ENCODE measurements at places on chromosomes 2 and 18.

DNA sequence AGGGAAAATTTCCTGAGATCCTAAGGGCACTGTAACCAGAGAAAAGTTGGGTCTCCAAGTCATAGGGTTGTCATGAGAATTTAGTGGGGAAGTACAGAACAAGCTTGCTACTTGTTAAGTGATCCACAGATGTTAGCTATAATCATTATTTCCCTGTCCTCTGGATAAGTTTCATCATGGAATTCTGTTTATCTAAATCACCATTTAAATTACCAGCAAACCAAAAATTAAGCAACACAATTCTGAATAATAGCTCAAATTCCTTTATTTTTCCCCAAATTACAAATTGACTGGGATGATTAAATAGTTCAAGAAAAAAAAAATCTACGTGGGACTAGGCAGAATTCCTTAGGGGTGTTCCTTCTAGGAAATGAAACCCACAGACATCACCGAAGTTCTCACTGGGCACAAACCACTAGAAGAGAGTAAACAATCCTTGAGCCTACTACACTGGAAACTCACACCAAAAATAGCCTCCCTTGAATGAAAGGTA, 159.5 kb downstream of the COL6A3 start:
- DNase-seq: peak; percentile 98

- no peak for DNase-seq
Measured at GRCh38 chr18:65235966-65236624, 514.7 kb upstream of the CDH7 start.

GRCh38 chr2:239337877-239338484, 62.8 kb downstream of the HDAC4 start:
- DNase-seq: no peak

GRCh38 chr2:23454501-23455120, 69.6 kb downstream of the KLHL29 start:
- DNase-seq: no peak

- DNase-seq: no peak
Measured at GRCh38 chr2:241190291-241190981, 2.0 kb downstream of the ANO7 start.

DNA sequence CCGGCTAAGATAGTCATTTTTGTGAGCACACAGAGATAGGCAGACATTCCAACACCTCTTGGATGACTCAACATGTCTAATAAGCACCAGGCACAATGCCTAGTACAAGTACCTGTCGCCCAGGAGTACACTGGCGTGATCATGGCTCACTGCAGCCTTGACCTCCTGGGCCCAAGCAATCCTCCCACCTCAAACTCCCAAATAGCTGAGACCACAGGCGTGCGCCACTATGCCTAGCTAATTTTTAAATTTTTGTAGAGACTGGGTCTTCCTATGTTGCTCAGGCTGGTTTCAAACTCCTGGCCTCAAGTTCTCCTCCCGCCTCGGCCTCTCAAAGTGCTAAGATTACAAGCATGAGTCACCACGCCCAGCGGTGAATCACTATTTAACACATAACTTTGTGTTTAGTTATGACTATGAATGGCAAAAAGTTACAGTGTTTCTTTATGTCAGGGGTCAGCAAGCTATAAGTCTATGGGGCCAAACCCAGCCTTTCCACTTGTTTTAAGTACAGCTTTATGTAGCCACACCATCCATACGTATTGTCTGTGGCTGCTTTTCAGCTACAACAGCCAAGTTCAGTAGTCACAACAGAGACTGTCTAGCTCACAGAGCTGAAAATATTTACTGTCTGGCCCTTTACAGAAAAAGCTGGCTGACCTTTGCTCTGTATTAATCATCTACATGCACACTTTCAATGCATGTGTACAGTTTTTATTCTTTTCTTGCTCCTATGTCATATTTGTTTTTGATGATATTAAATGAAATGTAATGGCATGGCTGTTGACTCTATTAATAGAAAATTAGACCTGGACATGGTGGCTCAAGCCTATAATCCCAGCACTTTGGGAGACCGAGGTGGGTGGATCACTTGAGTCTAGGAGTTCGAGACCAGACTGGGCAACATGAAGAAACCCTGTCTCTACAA, 18.7 kb downstream of the ORC2 start:
- DNase-seq: peak; percentile 70

DNA sequence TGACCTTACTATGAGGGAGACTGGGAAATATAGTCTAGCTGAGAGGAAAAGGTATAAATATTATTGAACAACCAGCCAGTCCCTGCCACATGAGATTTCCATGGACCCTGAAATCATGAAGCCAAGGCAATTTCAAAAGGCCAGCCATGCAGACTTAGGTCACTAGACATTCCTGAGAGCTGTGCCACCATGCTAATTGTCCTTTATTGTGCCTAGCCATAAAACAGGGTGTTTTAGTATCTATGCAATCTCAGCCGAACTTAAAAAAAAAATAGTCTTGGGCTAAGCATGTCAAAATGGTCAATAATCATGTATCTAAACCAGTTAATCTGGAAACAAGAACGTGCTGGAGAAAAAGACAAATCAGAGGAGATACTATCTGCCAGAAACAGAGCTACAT, 269.5 kb downstream of the LNPK start:
- no peak for DNase-seq

DNA sequence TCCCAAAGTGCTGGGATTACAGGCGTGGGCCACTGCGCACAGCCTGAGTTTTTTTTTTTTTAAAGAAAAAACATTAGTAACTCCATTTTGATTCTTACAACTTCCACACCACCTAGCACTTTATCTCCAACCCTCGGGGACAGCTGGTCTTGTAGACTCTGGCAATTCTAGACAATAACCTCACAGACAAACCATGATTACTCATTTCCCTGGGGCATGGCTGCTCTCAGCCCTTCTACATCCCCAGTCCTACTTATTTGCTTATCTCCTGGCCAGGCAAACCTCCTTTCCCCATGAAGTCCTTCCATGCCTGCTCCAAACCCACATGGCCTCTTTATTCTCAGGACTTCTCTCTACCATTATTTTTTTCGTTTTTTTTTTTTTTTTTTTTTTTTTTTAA, 91.1 kb downstream of the ACTR3 start:
- peak; percentile 41 for DNase-seq

DNA sequence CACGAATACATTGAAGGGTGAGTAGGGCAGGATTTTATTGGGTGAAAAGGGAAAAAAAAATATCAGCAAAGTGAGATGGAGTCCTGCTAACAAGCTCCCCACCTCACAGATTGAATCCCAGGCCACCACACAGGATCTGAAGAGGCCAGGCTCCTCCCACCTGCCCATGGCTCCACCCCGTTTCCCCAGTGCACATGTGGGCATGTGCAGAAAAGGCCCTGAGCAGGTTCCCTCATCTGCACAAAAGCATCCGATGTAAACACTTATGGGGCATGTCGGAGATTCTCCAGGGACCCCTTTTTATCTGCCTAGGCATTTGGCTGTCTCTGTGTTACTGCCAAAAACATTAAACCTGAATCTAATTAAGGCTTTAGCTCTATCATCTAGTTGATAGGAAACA, 35.2 kb downstream of the SKA1 start:
- no peak for DNase-seq

- no peak for DNase-seq
Measured at GRCh38 chr2:128311755-128312341, 6.8 kb downstream of the HS6ST1 start.

DNA sequence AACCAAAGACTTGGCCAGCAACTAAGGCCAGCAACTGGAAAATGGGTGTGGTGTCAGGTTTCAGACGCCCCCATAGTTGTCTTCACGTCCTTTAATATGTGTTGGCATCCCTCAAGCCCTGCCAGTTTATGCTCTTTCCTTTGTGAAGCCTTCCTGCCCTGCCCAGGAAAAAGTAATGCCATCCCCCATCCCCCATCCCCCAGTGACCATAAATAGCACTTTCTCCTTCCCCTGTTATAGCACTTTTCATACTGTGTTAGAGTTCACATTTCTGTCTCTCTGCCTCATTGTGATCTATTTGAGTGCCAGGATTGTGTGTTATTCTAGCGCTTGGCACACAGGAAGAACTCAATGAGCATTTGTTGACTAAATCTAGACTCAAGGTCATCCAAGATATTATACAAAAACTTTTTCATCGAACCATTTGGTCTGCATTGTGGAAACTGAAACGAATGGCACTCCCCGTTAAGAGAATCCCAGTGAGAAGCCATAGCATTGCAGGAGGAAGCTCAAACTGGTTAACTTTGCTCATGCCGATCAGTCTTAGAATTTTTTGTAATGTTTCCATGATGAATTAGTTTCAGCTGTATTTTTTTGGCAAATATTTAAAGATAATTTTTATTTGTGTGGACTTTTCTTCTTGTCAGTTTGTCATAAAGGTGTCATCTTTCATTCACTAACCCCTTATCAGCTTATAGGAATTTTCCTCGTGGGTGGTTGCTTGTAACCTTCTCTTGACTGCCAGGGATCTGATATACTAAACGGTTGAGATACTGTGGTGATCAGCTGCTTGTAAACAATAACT, 15.7 kb downstream of the CRIM1 start:
- peak; percentile 72 for DNase-seq

- no peak for DNase-seq
Measured at GRCh38 chr2:240464514-240465241, 29.2 kb downstream of the GPC1 start.

GRCh38 chr18:62760403-62760734, 45.0 kb downstream of the PHLPP1 start:
- no peak for DNase-seq

DNA sequence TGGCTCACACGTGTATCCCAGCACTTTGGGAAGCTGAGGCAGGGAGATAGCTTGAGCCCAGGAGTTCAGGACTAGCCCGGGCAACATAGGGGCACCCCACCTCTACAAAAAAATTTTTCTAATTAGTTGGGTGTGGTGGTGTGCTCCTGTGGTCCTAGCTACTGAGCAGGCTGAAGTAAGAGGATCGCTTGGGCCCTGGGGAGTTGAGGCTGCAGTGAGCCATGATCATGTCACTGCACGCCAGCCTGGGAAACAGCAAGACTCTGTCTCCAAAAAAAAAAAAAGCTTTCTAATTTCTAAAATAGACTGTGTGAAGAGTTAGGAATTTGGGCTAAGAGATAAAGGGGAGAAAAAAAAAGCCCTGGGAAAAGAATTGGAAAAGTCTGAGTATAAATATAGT, 51.9 kb upstream of the NAB1 start:
- DNase-seq: no peak

DNA sequence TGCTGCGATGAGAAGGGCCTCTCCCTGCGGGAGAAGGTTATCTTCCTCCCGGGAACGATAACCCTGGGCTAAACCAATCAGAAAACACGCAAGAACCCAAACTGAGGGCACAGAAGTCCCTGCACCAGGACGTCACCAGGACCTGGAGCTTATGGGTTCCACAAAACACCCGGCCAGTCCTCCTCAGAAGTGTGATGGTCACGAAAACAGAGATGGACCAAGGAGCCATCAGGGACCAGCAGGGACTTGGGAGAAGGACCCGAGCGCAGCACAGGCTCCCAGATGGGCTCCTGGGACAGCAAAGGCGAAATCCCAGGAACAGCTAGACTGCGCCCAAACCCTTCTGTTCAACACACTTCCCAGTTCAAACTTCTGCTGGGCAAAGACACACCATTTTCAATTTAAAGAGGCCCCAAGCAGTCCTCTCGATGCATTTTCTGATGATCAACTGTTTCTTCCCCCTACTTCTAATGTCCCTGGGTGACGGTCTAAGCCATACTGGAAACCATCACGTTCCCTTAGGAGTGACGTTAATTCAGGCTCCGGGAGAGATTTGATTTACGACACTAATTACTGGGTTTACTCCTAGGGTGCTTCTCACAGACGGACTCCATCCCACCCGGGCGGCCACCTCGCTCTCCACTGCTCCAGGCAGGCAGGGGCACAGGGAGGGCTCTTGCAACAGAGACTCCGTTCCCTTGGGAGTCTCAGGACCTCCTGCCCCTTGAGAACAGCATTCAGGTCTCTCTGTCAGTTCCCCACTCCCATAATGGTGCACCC, 29.2 kb downstream of the ZNF516 start:
- no peak for DNase-seq

GRCh38 chr18:77405096-77405495, 155.4 kb downstream of the GALR1 start:
- no peak for DNase-seq

DNA sequence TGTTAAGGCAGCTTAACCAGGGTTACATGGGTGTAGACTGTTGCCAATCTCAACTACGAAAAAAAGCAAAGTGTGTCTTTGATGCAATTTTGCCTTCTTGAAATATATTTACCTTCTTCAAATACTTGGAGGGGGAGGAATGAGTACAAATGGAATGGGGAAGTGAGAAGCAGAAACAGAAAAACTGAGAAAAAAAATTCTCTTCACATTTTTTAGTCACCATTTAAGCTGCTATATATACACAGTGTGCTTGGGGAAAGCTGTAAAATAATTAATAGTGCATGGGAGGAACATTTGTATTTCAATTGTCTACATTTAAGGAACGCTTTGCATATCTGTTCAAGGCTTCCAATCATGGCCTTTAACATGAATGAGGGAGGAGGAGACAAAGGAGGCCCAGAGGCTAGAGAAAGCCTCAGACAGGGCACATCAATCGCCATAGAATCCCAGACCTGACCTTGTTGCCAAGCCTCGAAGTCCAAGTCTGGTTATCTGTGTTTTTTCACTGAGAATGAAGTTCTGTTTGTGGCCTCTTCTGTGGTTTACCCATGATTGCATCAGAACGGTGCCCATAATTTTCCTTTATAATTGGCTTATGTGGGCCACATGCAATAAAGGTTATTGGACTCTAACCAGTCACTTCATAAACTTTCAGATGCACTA, 158.6 kb downstream of the PIK3C3 start:
- DNase-seq: peak; percentile 80

DNA sequence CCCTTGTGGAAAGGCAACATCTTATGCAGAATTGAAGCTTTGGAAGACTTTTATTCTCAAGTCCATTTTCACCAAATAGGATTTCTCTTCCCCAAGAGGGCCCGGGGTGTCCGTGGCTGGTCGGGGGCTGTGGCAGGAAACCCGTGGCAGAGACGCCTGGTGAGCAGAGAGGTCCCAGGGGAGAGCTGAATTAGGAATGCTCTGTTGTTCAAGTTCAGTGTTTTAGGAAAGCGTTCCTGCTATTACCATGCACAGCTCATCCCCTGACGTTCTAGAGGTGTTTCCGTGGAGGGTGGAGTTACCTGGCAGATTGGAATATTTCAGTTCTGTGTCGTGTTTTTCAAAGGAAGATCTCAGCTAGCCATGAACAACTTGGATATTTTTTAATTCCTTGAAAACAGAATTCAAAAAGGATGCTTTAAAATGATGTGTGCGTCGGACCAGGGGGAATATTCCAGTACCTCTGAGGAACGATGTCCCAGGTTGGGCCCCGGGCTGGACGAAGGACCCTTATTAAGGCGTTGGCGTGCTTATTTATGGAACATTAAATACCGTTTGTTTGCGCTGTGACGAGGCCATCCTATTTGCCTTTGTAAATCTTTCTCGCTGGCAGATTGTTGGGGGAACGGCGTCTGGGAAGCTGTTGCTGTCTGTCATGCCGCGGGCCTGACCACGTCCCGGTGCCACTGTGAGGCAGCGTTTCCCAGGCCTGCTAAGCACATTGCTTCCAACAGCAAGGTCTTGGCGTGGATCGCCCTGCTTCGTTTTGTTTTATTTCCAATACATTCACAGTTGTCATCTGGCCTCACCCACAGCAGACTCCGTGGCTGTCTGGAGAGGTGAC, 8.2 kb downstream of the NFATC1 start:
- DNase-seq: peak; percentile 17
